ENCODE measurements at places on chromosomes 7 and 10.

GRCh38 chr7:4787947-4788626, 12.7 kb downstream of the AP5Z1 start:
- no peak for DNase-seq

DNA sequence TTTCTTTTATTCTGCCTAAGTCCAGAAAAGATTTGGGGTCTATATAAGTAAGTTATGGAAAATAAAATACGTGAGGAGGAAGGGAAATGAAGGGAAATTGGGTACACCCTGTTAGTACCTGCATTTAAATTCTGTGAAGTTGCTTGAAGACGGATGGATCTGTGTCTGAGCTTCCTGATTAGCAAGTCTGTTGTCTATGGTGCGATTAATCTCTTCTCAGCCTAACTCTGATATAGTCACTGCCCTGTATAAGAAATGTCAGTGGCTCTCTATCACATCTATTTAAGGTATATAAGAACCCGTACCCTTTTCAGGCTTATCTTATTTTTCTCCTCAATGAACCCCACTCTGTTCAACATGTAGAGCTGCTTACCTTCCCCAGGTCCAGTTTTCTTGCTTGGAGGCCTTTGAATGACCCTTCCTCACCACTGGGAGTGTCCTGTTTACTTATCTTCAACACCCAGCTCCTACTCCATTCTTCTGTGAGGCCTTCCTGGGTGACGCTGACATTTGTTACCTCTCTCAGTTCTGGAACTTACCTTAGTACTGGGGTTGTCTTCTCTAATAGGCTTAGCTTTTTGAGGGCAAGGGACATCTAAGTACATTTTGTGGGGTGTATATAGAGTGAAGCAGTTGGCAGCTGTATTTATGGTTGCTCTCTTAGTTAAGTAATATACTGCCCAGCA, 149.6 kb upstream of the PRPS1L1 start:
- no peak for DNase-seq

GRCh38 chr10:118204292-118204943, 137.7 kb downstream of the FAM204A start:
- no peak for DNase-seq

DNA sequence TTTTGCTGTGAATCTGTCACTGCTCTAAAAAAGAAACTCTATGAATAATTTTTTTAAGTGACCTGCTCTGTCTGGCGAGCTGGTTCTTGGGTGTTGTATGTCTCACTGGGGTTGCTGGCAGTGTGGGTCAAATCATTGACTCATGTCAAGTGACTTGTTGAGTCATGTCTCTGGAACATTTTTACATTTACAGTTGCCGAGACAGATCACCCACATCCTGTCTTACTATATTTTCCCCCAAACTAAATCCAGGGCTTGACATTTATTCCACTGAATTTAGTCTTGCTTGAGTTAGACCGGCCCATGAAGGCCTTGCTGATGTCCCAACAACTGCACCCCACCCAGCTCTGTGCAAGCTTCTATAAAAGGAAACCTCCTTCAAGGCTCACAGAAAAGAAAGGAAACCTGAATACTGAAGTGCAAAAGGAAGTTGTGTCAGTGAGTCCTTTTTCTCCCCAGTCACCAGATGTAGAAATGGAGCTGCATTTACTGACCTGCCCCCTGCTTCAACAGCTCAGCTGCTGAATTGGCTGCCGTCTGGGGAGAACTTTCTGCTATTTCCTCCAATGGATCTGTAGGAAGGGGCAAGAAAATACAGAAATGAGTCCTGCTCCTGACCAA, 290.3 kb downstream of the TNS3 start:
- no peak for DNase-seq

DNA sequence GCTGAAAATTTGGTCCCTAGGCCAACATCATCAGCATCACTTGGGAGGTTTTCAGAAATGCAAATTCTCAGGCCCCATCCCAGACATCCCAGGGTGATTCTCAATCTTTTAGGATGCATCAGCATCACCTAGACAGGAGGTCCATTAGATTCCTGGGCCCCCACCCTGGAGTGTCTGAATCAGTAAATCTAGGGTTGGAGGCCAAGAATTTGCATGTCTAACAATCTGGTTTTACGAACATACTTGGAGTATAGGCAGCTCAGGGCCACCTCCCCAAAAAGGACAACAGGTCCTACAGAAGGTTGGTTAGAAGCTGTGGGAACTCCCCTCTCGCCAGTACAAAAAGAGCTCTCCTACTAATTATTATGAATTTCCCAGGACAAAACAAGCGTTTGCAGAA, 15.5 kb downstream of the ZC3HAV1 start:
- DNase-seq = no peak

DNA sequence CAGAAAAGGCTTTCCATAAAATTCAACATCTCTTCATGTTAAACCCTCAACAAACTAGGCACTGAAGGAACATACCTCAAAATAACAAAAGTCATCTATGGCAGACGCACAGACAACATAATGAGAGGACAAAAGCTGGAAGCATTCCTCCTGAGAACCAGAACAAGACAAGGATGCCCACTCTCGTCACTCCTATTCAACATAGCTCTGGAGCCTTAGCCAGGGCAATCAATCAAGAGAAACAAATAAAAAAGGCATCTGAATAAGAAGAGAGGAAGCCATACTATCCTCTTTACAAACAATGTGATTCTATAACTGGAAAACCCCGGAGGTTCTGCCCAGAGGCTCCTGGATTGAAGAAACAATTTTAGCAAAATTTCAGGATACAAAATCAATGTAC, 251.0 kb downstream of the MALRD1 start:
- no peak for DNase-seq

GRCh38 chr10:113063043-113063967, 113.3 kb downstream of the TCF7L2 start:
- no peak for DNase-seq

- DNase-seq = no peak
Observed at GRCh38 chr10:24382979-24383663, 174.2 kb downstream of the KIAA1217 start.

- DNase-seq = no peak
Observed at GRCh38 chr7:91367812-91368578, 103.8 kb downstream of the FZD1 start.

DNA sequence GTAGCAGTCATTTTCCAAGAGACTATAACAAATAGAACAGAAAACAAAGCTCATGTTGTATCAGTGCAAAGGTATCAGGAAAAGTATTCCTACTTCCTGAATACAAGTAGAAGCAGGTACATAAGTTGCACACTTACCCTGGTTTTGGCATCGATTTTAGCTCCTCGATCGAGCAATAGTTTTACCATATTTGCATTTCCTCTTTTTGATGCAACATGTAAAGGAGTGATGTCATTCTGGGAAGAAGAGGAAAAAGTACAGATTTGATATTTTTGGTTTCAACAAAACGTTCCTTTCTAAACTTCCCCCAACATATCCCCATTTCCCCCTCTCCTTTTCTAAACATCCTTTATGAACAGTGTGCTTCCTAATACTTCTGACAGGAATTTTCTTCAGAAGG, 155.1 kb downstream of the ANK3 start:
- no peak for DNase-seq

DNA sequence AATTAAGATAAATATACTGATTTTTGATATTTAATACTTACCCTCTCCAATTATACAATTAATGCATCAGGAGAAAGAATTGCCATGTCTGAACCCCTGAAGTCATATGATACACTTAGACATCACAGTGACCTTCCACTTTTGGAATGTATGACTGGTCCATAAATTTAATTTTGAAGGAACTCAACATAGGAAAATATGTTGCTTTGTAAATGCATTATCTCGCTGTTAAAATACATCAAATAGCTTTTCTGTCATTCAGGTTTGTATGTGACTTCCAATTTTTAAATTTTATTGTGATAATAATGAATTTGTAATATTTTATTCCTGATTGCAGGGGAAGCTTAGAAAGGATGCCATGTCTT, 631.9 kb upstream of the ANKRD30A start:
- no peak for DNase-seq

DNA sequence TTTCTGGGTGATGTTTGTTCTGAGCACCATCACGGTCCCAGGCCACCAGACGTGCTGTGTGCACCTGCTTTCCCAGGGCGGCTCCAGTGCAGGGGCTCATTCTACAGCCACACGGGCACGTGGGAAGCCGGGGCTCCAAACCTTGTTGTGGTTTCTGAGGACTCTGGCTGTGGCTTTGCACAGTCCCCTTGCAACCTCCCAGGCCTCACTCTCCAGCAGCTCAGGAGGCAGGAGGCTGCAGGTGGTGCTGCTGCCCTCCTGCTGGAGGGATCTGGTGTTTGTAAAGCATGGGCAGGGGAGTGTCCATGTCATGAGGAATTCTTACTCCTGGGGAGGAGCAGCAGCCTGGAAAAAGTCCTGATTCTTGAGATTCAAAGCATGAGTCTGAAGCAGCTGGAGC, 54.3 kb downstream of the INSYN2A start:
- DNase-seq = no peak

DNA sequence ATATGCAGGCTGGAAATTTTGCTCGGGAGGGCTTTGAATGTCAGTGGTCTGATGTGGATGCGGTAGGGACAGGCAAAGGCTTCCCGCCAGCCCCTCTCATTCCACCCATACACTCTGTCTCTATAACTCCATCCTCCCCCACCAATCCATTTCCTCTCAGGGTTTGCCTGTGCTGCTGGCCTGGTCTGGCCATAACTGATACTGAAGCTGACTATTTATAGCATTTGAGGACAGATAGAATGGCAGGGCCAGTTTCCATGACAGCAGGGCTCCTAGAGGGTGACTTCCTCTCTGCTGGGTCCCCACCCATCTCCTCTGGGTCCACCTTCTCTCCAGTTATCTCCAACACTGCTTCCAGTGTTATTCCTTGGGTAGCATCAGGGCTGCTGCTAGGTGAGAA, 6.6 kb upstream of the PDLIM1 start:
- no peak for DNase-seq

GRCh38 chr10:14604181-14605142, 170.2 kb downstream of the FAM107B start:
- DNase-seq = peak; percentile 74

DNA sequence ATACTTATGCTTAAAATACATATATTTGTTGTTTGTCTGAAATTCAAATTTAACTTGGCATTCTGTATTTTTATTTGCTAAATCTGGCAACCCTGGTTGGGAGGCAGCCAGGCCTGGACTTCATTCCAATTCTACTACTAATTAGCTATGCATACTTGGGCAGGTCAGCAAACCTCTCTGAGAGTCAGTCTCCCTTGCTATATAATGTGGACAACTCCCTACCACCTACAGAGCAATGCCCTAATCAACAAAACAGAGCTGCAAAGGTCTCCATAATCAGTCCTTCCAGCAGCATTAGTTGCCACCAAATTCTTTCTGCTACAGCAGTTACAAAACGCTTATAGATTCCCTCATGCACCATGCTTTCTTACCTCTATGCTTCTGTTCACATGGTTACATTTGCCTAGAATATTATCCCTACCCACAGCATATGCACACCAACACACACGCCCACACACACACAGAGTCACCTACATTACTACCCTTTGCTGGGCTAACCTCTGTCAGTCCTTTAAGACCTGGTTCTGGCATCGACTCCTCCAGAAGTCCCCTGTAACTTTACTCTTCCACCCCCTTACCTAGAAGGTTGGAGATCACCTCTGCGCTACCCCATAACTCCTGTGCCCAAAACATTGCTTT, 188.7 kb downstream of the FGFR2 start:
- DNase-seq = no peak

All from activated T-cell treated with anti-CD3 and anti-CD28 coated beads for 1 hour (primary cell).